ENCODE measurements at places on chromosomes 13 and 19. TPM values are rescaled to one million over a fixed set of nuclear protein-coding genes. Genes with fewer than 3 reads are reported as not detected.

DNA sequence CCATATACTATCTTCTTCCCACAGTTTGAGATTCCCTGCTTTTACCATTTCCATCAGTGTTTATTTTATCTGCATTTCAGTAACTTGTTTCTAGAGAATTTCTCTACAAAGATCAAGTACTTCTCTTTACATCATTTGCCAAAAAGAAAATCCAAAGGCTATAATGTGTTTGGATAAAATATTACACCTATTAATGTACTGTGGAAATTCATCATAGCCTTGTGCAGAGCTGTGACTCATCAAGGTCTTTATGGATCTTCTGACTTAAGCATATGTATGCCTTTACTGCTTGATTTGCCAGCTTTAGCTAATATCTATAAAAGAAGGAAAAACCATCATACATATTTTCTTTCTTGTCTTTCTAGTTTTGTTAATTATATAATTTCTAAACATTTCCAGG is 9.6 kb upstream of the HTR2A start:
- H3K4me3 ChIP-seq, result no peak overlapping the region
- H3K36me3 ChIP-seq, result no peaks in the 10 kb centered on the region
- H3K4me1 ChIP-seq, result no peaks in the 10 kb centered on the region
- no peaks in the 10 kb centered on the region for H3K27me3 ChIP-seq

DNA sequence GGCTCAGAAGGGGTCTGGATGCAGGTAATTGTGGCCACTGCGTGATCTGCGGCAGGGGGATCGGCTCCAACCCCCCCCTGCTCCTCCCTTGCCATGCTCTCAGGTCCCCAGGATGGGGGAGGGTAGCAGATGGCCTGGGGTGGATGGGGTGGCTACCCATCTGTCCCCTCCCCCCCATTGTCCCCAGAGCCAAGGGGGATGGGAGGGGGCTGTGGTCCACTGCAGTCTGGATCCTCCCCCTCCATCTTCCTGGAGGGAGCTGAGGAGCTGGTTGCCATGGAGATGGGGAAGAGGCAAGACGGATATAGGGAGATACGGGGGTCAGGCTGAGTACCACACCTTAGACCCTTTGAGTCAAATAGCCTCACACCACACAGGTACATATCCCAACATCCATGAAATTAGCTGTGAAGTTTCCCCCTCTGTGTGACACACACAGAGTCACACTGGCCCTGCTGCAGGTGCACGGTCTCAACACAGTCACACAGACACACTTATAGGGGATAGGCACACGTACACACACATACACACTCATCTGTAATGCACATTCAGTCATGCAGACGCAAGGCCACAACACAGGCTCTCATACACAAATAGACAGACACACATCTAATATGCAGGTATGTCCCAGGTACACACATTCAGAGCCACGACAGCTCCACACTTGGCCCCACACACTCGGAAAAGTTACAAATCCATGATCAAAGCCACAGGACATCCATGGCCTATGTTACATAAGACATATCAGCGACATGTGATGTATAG is 1.8 kb upstream of the NOVA2 start:
- DNase-seq, result no peak
- H3K4me3 ChIP-seq, result no peak overlapping the region
- H3K27ac ChIP-seq, result no peak overlapping the region
- peaks cover 65% of the 10 kb centered on the region for H3K27me3 ChIP-seq
- no peaks in the 10 kb centered on the region for H3K4me1 ChIP-seq
- H3K36me3 ChIP-seq, result no peaks in the 10 kb centered on the region

The HAUS5 gene
- total RNA-seq, result 11.8 TPM

The SIGLEC12 gene
- total RNA-seq, result 0.99 TPM

GRCh38 chr19:33263325-33264023 is 37.8 kb upstream of the SLC7A10 start:
- no peak for DNase-seq
- H3K36me3 ChIP-seq, result no peaks in the 10 kb centered on the region
- no peak overlapping the region for H3K27ac ChIP-seq
- H3K27me3 ChIP-seq, result peaks cover 3% of the 10 kb centered on the region
- no peak overlapping the region for H3K4me3 ChIP-seq

GRCh38 chr13:107733276-107733675 is 482.1 kb downstream of the LIG4 start:
- no peaks in the 10 kb centered on the region for H3K27me3 ChIP-seq
- no peaks in the 10 kb centered on the region for H3K36me3 ChIP-seq
- DNase-seq, result no peak
- H3K27ac ChIP-seq, result no peak overlapping the region
- no peaks in the 10 kb centered on the region for H3K4me1 ChIP-seq
- no peak overlapping the region for H3K4me3 ChIP-seq

The C19orf18 gene
- 0.47 TPM for total RNA-seq

DNA sequence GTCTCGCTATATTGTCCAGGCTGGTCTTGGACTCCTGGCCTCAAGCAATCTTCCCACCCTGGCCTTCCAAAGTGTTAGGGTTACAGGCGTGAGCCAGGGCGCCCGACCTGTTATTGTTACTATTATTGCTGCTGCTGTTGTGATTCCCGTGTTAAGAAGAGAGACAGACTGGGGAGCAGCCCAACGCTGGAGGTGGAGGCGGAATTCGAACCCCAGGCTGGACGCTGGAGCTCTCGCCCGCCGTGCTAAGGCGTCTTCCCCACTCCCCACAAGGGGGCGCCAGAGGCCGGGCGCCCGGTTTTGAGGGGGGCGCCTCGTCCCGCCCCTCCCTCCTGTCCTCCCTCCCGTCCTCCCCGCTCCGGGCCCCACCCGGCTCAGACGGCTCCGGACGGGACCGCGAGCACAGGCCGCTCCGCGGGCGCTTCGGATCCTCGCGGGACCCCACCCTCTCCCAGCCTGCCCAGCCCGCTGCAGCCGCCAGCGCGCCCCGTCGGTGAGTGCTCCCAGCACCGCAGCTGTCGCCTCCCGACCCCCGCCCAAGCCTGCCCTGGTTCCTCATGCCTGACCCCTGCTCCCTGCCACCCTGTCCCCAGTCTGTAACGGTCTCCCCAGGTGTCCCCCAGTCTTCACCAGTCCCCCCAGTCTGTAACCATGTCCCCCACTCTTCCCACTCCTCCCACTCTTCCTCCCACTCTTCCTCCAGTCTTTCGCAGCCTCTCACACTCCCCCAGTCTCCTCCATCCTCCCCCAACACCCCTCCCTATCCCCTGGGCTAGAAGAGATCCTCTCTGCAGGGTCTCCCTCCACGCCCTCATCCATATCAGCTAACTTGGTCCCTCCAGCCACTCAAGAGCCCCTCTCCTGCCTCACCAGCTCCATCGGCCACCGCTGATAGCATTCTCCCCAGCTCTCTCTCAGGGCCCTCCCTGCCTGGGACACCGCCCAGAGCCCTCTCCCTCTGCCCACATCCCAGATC is at the start of gene EHD2:
Gene EHD2, plus strand, starts transcription at position 377 of the 976 bp plus-strand sequence. CDS start 3,191 bp downstream, outside the sequence.
- DNase-seq, result no peak
- no peaks in the 10 kb centered on the region for H3K4me1 ChIP-seq
- H3K36me3 ChIP-seq, result no peaks in the 10 kb centered on the region

The C19orf85 gene
- total RNA-seq, result not detected

DNA sequence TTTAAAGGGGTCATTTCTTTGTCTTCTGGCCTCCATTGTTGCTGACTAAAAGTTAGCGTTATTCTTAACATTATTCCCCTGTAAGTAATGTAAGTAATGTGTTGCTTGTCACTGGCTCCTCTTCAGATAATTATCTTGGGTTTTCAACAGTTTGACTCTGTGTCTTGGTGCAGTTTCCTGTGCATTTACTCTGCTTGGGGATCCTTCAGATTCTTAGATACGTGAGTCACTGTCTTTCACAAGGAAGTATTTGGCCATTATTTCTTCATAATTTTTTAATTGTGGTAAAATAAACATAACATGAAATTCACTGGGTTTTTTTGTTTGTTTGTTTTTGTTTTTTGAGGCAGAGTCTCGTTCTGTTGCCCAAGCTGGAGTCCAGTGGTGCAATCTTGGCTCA is 13.5 kb upstream of the OR7D2 start:
- H3K4me1 ChIP-seq, result no peaks in the 10 kb centered on the region
- no peak overlapping the region for H3K4me3 ChIP-seq
- no peak for DNase-seq
- no peak overlapping the region for H3K27ac ChIP-seq
- peaks cover 33% of the 10 kb centered on the region for H3K36me3 ChIP-seq

GRCh38 chr13:44763615-44764301 is 187.6 kb upstream of the TSC22D1 start:
- no peaks in the 10 kb centered on the region for H3K27me3 ChIP-seq
- H3K4me3 ChIP-seq, result no peak overlapping the region
- no peak overlapping the region for H3K27ac ChIP-seq

The FOXA3 gene
- 0.05 TPM for total RNA-seq

DNA sequence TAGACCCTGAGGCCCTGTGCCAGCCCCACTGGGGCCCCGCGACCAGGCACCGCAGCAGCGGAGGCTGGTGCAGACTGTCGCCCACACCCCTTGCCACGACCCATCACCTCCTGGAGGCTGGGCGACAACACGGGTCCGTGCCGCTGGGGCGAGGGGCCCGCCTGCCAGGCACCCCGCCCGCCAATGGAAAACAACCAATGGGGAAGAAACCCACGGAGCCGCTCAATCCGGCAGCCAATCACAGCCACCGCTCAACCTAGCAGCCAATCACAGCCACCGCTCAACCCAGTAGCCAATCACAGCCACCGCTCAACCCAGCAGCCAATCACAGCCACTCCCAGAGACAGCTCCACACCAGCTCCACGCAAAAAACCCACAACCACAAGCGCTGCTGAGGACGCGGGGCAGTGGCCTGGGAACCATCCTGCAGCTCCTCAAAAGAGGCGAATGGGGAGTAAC is 29.7 kb downstream of the GPX4 start:
- H3K27ac ChIP-seq, result no peak overlapping the region
- H3K4me1 ChIP-seq, result peaks cover 44% of the 10 kb centered on the region
- H3K4me3 ChIP-seq, result no peak overlapping the region
- H3K27me3 ChIP-seq, result peaks cover 10% of the 10 kb centered on the region
- peaks cover 16% of the 10 kb centered on the region for H3K36me3 ChIP-seq
- peak; percentile 37 for DNase-seq

DNA sequence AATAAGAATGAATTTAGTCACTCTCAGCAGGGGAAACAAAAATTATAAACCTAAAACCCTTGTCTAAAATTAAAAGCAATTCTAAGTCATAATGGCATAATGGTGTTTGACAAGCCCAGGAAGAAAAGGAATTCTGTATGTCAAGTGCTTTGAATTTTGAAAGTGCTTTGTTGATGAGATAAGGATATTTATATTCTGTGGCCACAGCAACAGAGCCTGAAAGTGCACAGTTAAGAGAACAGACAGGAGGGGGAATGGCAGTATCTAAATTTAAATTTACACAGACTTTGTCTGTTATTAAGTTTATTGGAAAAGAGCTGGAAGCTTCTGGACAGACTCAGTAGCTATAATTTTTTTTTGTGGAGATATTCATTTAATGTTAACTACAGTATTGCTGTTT is 69.8 kb downstream of the OLFM4 start:
- no peak overlapping the region for H3K27ac ChIP-seq
- H3K4me1 ChIP-seq, result no peaks in the 10 kb centered on the region
- no peak for DNase-seq
- no peaks in the 10 kb centered on the region for H3K36me3 ChIP-seq
- H3K27me3 ChIP-seq, result no peaks in the 10 kb centered on the region

GRCh38 chr13:90899416-90899815 is 448.1 kb upstream of the MIR17HG start:
- no peaks in the 10 kb centered on the region for H3K4me1 ChIP-seq
- DNase-seq, result no peak
- no peaks in the 10 kb centered on the region for H3K36me3 ChIP-seq

DNA sequence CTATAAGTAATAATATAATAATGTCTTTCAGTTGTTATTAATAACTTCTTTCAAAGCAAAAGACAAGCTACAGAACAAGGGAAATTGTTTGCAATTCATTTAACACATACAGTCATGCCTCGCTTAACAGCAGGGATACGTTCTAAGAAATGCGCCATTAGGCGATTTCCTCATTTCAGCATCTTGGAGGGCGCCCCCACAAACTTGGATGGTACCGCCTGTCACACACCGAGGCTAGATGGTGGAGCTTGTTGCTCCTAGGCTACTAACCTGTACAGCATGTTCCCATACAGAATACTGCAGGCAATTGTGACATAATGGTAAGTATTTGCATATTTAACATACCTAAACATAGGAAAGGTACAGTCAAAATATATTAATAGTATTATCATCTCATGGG is 8.2 kb upstream of the ANKRD10 start:
- H3K27me3 ChIP-seq, result no peaks in the 10 kb centered on the region
- H3K36me3 ChIP-seq, result no peaks in the 10 kb centered on the region
- no peak for DNase-seq

The CLIP3 gene
- total RNA-seq, result 3.6 TPM

GRCh38 chr13:26062853-26063444 is 11.1 kb upstream of the SHISA2 start:
- H3K27ac ChIP-seq, result no peak overlapping the region
- H3K4me3 ChIP-seq, result no peak overlapping the region
- no peaks in the 10 kb centered on the region for H3K36me3 ChIP-seq
- no peaks in the 10 kb centered on the region for H3K4me1 ChIP-seq

DNA sequence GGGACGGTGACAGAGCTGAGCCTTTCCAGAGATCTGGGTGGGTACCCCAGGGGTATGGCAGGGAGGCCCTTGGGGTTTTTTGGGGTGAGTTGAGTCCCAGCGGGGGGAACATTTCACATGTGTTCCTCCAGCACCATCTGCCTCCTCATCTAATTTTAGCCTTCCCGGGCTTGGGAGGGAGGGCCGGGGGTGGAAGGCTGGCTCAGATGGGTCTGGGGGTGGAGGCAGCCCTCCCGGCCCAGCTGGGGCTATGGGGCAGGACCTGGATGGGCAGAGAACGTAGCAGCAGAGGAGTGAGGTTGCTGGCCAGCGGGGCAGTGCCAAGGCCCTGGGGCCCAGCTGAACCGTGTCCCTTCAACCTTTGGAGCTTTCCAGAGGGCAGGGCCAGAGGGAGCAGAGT is 23.5 kb downstream of the ADGRL1 start:
- H3K27ac ChIP-seq, result no peak overlapping the region
- H3K4me1 ChIP-seq, result no peaks in the 10 kb centered on the region

DNA sequence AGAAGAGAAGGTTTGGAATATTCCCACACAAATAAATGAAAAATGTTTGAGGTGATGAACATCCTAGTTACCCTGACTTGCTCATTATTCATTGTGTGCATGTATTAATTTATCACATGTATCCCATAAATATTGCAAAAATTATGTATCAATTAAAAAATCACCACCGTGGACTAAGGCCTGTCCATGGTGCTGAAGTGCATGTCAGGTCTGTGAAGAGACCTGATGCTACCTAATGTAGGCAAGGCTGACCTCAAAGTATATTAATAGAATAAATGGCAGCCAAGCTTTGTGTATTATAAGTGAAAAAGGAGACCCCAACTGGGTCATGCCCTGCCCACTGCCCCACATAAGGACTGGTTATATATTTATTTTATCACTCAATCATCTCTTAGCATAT is 34.4 kb upstream of the ZNF835 start:
- H3K27ac ChIP-seq, result no peak overlapping the region
- no peak for DNase-seq
- H3K27me3 ChIP-seq, result no peaks in the 10 kb centered on the region
- no peaks in the 10 kb centered on the region for H3K36me3 ChIP-seq

The GNG7 gene
- total RNA-seq, result 0.71 TPM
